NCI-H1694 treated with DMSO at 0.1 percent for 48 hours (cell line): ENCODE measurements at places on chromosomes 7 and 10.

GRCh38 chr7:11846361-11846955 is 14.5 kb upstream of the THSD7A start:
- DNase-seq: no peak

DNA sequence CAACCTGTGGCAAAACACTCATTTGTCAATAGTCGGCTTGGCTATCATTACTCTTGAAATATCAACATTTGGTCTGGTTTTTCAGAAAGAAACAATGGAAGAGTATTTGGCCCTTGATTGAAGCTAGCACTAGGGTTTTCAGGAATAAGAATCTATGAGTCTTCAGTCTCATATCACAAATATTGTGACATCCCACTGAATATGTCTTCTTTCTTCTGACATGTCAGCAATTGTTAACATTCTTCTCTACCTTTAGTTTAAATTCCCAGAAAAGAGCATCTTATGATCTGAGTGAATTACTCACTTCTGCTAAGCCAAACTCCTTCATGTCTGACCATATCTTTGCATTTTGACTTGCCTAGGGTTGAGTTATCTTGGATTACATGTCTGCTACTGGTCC is 435.2 kb upstream of the SEMA3D start:
- no peak for DNase-seq

- no peak for DNase-seq
Measured at GRCh38 chr10:125515571-125515970, 167.4 kb downstream of the TEX36 start.

DNA sequence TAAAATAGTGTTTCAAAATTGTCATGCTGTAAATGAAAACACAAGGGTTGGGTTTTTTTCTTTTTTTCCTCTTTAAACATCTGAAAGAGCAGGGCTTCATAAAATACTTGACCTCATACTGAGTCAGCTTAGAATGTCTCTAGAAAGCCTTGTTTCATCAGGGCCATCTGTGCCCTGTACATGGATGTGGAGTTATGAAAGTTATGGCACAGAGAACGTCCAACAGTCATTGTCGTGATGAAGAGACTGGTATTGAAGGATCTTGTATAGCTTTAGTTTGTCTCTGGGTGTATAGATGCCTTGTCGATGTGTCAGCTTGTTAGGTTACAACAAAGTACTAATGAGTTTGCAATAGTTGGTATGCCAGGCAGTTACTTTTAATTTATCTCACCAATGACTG is 127.3 kb downstream of the FAM204A start:
- DNase-seq: no peak

- DNase-seq: no peak
Measured at GRCh38 chr10:64041989-64042490, 520.8 kb downstream of the REEP3 start.

DNA sequence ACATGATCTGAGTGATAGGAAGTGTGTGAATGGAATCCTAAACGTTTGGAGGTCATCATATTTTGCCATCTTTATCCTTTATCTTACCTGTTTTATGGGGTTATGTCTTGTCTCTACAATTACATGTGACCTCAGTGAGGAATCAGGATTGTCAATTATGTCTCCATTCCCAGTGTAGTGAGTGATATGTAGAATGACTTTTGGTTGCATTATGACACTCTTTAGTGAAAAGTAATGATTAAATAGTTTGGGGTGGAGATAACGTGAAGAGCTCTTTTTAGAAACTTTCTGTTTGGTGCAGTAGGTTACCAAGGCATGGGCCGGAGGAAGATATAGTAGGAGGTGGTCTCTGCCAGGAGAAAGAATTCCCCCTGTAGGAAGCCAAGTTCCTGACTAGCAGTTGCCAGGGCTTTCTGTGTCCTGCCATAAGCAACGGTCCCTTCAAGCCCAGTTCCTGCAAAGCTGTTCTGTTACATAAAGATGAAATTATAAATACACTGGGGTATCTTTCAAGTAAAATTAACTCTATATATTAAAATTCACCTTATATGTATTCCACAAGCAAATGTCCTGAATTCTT is 228.2 kb downstream of the NSUN6 start:
- DNase-seq: no peak

DNA sequence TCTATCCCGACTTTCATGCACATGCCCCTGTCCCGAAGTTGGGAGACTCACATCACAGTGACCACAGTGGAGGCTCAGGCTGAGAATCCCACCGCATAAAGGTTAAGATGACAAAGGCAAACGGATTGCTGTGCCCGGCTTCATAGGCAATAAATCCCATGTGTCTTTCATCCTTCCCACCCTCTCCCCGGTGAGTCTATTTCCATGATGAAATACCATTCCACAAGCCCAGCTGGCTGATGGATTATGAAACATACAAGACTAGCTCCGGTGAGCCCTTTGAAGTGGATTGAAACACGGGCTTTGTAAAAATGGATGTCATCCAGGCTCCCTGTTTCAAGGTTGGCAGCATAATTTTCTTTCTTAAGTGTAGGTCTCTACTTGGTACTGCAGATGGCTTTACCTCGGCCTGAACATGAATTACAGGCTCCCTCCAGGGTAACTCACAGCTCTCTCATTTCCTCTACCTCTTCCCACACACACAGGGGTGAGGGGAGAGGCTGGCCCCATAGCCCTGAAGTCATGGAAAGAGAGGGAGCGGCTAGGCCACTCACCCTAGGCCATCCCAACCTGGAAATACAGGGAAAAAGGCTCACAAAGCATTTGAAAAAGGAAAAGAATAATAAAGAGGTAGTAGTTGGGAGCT is 92.0 kb upstream of the CALN1 start:
- no peak for DNase-seq

DNA sequence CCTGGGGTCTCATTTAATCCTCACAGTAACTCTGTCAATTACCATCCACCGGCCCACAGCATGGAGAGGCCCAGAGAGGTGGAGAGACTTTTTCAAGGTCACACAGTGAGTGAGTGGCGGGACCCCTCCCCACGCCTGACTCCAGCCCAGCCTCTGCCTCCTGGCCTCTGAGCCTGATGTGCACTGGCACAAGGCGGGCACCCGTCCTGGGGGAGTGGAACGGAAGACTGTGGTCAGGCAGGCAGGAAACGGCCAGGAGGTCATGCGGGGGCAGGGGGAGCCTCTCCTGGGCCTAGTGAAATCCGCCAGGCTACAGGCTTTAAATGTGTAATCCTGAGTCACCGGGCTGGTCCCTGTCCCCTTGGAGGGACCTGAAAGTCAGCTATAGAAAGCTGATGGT is 32.2 kb downstream of the ZCCHC24 start:
- no peak for DNase-seq
